ENCODE measurements at places on chromosomes 7 and 10. TPM values are rescaled to one million over a fixed set of nuclear protein-coding genes. Genes with fewer than 3 reads are reported as not detected.
A peak's percentile ranks its signal among the peaks of the same experiment; 100 is the strongest.

CAV1 gene
- total RNA-seq = 154 TPM

SH2D4B gene
- not detected for total RNA-seq

KIAA1549 gene
- total RNA-seq = 0.95 TPM

TRIM50 gene
- not detected for total RNA-seq

AMPH gene
- not detected for total RNA-seq

PNLIPRP3 gene
- not detected for total RNA-seq

SGCE gene
- 123 TPM for total RNA-seq

GPR26 gene
- not detected for total RNA-seq

CHST3 gene
- total RNA-seq = 15.8 TPM

PCDH15 gene
- total RNA-seq = not detected

LRRC17 gene
- total RNA-seq = 8.3 TPM

LIPJ gene
- not detected for total RNA-seq

CRTAC1 gene
- total RNA-seq = not detected

CCDC146 gene
- total RNA-seq = not detected

ACHE gene
- 0.16 TPM for total RNA-seq

PRKAR2B gene
- total RNA-seq = 15.4 TPM

GARIN1A gene
- total RNA-seq = 0.68 TPM

LIPK gene
- total RNA-seq = not detected

FAM241B gene
- not detected for total RNA-seq

NUTM2E gene
- total RNA-seq = 0.05 TPM

C10orf53 gene
- total RNA-seq = not detected

- DNase-seq = no peak
These were observed 224.2 kb upstream of the LYZL1 start for GRCh38 chr10:29064680-29065079.

GRCh38 chr10:117718986-117719920 is 176.7 kb downstream of the EMX2 start:
- DNase-seq = no peak

GRCh38 chr10:48896756-48897440 is 42.7 kb downstream of the LRRC18 start:
- DNase-seq = no peak

GRCh38 chr10:4373612-4374011 is 452.4 kb upstream of the AKR1E2 start:
- no peak for DNase-seq

DNA sequence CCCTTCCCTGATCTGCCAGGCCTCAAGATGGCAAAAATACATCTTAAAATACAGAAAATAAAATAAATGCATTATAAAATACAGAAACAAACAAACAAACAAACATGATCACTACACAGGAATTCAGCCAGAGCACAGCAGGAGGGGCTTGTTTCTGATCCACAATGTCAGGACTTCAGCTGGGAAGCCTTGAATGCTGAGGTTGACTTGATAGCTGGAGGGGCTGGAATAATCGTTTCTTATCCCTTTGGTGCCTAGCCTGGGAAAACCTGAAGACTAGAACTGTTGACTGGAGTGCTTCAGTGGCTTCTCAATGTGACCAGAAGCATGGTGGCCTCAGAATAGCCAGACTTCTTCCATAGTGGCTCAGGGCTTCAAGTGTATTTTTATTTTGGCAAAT is 9.2 kb upstream of the MARVELD1 start:
- no peak for DNase-seq

DNA sequence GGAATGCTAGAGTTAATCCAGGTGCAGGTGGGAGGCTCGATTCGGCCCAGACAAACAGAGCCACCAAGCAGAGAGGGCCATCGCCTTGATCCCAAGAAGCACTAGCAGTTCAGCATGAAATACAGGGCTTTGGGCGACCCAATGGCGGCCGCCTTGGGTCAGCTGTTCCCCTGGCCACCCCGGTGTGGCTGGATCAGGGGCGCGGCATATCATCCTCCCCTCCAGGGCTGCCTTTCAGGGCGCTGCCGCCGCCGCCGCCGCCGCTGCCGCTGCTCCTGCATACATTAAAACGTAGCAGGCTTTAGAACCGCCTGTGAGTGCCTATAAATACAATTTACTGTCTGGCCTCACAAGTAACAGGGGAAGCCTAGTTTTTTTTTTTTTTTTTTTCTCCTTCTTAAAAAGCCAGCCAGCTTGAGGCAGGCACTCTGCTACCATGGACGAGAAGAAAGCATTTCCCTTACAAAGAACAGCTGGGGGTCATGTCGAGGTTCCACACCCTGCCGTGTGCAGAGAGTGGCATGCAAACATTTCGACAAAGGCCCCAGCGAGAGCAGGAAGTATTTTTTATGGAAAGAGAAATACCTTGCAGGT is 57.7 kb upstream of the EFCAB10 start:
- DNase-seq = no peak

DNA sequence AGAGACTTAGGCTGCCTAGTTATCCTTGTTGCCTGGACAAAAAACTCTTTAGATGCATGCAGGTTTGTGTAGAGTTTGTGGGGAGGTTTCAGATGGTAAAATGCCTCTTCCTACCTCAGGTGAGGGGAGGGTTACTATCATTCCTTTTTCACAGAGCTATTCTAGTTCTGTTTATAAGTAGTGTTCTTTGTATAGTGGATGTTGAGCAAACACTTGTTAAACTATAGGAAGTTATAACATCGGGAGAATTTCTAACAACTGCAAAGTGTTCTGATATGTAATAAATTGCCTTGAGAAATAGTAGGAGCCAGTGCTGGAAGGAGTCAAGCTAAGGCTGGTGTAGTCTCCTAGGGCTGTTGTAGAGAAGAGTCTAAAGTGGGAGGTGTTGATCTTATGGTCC is 6.7 kb upstream of the FAS start:
- DNase-seq = no peak

GRCh38 chr10:9807846-9808245 is 1209.8 kb upstream of the CELF2 start:
- no peak for DNase-seq

- no peak for DNase-seq
These were observed 123.6 kb downstream of the ZNF248 start for GRCh38 chr10:37733822-37734221.

GRCh38 chr10:9009505-9009904 is 955.0 kb downstream of the GATA3 start:
- DNase-seq = no peak

DNA sequence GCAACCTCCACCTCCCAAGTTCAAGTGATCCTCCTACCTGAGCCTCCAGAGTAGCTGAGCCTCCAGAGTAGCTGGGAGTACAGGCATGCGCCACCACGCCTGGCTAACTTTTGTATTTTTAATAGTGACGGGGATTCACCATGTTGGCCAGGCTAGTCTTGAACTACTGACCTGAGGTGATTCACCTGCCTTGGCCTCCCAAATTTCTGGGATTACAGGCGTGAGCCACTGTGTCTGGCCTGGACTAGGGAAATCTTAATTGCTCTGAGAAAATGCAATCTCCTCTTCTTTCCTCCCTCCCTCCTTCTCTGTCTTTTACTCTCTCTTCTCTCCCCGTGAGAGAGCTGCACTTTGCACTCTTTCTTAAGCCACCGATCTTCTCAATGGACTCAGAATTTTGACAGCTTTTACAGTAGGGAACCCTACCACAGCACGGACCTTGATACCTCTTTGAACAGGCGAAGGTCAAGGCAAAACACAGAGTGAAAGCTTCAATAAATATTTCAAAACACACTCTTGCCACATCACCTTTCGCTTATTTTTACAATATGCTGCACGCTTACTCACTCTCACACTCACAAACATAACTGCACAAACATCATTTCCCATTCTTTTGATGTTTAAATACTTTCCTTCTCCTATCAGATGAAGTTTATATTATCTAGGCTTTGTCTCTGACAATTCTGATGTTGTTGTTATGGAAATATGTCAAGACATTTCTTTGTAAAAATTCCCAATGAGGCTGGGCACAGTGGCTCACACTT is 173.4 kb upstream of the NRP1 start:
- DNase-seq = no peak

DNA sequence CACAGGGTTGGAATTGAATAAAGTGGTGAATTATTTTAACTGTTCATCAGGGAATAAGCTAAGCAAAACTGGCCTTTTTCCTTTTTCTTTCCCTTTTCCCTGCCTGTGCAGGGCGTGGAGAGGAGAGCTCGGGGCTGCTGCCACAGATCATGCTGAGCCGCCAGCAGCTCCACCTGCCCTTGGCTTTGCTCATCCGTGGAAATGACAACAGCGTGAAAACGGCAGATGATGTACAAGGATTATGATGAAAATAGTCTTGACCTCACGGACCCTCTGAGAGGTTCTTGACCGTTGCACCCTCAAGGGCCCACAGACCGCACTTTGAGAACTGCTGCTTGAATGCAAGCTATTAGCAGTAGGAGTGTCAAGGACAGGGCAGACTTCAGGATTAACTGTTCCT is 10.6 kb downstream of the PPP2R2D start:
- DNase-seq = no peak

DNA sequence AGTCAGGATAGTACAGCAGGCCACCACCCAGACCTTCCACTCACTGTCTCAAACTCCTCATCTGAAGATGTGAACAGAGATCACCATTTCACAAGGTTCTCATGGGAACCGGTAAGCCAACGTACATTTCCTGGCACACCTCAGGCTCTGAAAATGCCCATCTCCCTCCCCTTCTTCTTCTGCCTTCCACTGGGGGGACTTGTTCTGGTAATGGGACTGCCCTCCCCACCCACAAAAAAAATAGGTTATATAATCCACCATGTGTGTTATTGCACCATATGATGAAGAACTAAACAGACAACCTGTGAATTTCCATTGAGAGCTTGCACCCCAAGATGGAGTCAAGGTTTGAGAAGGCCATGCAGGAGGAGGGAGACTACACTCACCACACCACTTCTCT is 42.1 kb upstream of the IKZF1 start:
- DNase-seq = no peak

DNA sequence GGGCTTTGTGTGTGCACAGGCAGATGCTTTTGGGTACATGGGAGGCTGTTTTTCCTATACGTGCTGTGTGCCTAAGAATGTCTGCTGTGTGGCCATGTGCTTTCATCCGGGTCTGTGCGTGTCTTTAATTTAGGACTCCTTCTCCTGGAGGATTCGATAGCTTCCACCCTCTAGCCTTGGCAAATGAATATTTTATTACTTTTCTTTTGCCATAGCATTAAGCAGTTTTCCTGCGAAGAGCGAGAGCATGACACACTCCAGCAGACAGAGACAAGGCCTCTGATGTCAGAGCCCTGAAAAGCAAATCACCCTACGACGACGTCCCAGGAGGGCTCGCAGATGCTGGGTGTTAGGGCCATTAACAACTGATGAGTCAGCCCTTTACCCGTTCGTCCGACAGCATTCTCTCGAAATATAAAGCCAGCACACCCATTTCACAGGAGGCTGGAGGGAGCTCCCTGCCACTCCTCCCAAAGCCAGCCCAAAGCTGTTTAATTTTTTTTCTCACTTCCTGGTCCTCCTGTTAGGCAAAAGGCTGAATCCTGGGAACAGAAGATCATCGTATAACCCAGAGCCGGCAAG is 311.3 kb upstream of the ZMIZ1 start:
- DNase-seq = peak; percentile 71

GRCh38 chr10:120039826-120040225 is 147.3 kb downstream of the SEC23IP start:
- no peak for DNase-seq

GRCh38 chr7:76997381-76998284 is 34.5 kb downstream of the SPDYE17 start:
- DNase-seq = no peak

DNA sequence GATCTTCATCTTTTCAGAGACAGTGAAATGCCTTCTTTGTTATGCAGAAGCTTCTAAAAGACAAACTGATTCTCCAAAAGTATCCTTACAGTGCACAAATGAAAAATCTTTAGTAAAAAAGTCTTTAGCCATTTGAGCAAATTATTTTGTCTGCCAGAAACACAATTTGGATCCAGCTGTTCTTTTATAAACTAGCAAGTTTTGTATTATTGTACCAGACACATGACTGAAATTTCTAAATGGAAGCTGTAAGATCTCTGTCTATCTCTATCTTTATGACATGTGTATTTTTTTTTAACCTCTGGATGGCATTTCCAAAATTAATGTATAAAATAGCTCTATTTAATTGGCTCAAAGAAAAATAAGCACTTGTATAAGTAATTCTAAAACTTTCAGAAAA is 68.3 kb downstream of the VIPR2 start:
- DNase-seq = no peak

- no peak for DNase-seq
These were observed 38.8 kb downstream of the SLC29A3 start for GRCh38 chr10:71357792-71358265.

GRCh38 chr7:117173035-117173770 is 149.7 kb downstream of the WNT2 start:
- DNase-seq = no peak

GRCh38 chr7:32137059-32137458 is 66.9 kb upstream of the PDE1C start:
- DNase-seq = no peak

- DNase-seq = no peak
These were observed 26.1 kb upstream of the C10orf53 start for GRCh38 chr10:49653273-49653929.

GRCh38 chr7:150410680-150411346 is 31.7 kb downstream of the ZNF775 start:
- DNase-seq = no peak

DNA sequence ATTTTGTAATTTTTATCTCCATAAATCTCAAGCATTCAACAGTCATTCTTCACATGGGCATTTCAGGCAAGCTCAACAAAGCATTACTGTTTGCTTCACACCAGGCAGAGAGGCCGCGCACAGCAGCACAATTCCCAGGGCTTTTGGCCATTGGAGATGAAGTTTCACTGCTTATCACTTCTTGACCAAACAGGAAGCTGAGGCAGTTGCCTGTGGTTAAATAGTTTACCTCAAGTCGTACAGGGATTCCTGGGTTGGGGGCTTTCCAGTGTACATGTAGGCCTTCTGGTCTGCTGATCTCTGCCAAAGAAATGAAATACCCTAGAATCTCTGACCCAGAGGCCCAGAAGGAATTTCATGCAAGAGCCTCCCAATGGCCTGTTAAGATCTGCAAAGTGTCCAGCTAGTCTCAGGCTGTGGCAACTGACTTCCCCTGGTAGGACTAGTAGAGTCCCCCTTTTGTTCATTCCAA is 11.2 kb upstream of the PRDX3 start:
- peak; percentile 54 for DNase-seq

GRCh38 chr7:106480616-106481031 is 180.3 kb downstream of the CCDC71L start:
- DNase-seq = no peak

- DNase-seq = no peak
These were observed 5.0 kb downstream of the EPHB6 start for GRCh38 chr7:142859829-142860228.

All from SJSA1 (cell line).